Stimulated activated CD8-positive, alpha-beta memory T cell treated with anti-CD3 and anti-CD28 coated beads, Interleukin-4, amount 100 ng/mL, for 1 hour (primary cell): ENCODE measurements at places on chromosomes 5 and 9.

DNA sequence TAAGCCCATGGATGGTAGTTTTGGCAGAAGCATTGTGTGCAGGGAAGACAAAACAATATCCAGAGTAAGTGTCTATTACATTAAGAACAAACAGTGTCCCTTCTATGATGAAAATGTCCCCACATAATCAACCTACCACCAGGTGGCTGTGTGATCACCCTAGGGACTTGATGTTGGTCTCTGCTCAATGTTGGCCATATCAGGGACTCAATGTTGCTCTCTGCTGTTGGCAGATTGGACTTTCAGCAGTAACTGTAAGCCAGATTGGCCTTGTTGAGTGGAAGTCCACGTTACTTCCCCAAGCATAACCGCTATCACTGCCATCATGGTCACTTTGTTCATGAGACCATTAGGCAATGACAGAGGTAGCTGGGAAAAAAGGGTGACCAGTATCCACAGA is 52.8 kb upstream of the PRSS3 start:
- no peak for DNase-seq

DNA sequence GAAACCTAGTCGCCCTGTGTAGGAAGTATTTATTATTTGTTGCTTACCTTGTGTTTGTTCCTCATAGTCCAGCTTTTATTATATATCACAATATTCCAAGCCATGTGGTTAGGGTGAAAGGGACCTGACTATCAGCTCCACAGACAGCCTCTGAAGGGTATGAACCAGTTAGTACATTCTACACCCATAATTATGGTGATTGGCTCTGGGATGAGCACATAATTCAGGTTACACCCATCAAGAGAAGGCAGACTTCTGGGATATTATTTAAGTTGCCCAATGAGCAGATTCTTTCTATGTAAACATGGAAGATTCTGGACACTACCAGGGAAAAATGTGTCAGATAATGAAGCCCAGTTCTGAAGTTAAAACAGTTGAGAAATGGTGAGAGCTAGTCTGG is 168.0 kb downstream of the KIF4B start:
- no peak for DNase-seq

DNA sequence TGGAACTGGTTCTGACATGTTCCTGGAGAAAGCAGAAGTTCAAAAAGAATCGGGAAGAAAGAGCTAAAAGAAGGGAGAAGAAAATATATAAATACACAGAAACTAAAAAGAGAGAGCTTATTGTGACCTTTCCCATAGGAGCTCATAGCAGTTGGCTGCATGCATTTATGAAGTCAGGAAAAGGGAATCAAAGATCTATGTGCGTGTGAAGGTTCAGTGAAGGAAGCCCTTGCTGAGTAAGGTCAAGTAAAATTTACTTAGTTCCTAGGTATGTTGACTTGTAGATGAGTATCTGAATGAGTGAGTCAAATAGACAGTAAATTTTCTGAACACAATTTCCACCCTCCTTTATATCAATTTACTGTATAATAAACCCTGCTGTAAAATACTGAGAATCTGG is 632.5 kb downstream of the SLCO4C1 start:
- DNase-seq = no peak

GRCh38 chr9:137030538-137031527 is 1.1 kb downstream of the FUT7 start:
- no peak for DNase-seq

DNA sequence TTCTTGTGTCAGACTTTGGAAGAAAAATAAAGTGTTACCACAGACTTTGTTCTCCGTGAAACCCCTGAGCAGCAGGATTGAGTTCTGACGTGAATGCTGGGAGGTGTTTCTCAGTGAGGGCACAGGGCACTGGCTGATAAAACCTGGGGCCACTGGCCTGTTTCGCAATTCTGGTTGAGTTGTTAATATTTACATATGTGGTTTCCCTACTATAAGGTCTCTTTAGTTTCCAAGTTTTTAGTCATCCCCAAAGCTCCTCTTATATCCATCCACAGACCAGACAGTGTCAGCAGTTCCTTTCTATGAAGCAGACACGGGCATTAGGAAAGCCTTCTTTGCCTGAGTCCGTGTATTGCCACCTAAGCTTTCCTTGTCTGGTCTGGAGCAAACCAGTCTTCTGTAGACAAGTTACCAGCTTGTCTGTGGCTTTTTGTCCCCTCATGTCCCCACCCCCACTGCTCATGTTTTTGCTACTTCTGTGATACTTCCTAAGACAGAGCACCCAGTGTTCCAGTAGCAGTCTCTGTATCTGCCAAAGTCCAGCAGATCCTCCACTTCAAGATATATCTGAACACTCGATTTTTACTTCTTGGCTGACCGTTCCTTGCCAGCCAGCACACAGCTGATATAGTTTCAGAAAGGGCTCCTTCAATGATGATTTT is 42.0 kb downstream of the ACO1 start:
- no peak for DNase-seq

DNA sequence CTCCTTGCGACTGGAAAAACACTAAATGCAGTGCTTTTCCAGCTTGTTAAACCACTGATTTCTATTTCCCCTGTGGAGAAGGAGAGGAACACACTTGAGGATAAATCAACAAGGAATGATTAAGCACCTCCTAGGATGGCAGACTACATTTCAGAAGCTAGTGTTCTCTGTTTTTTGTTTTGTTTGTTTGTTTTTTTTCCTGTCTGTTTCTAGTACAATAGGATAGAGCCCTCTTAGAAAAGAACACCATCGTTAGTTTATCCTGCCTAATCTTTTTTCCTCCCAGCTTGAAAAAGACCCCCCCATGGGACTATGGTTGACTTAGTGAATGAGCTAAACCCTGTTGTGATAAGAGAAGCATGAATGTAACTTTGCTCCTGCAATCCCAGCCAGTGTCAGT is 3.9 kb upstream of the TAL2 start:
- DNase-seq = no peak

GRCh38 chr5:137320056-137321045 is 178.8 kb downstream of the SPOCK1 start:
- no peak for DNase-seq

GRCh38 chr5:103166706-103167105 is 46.6 kb downstream of the PPIP5K2 start:
- no peak for DNase-seq

DNA sequence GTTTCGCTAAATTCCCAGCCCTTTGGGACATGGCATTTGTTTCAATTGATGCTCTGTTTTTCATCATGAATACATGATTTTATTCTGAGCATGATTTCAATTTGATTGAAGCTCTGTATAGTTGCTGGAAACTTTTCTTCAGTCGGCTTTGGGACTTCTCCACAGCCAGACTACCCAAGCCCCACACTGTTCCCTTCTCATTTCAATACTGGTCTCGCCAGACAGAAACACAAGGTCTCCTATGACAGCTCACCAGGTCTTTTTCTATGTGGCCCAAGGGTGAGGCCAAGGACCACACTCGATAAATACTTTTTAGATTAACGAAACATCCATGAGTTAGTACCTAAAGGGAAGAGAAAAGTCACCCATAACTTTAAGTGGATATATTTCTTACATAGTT is 132.2 kb downstream of the ARL15 start:
- DNase-seq = no peak

GRCh38 chr5:2899311-2899710 is 147.8 kb upstream of the IRX2 start:
- DNase-seq = no peak

GRCh38 chr9:6409811-6410210 is 3.2 kb upstream of the UHRF2 start:
- DNase-seq = no peak

- no peak for DNase-seq
Measured at GRCh38 chr9:127313042-127313560, 48.5 kb downstream of the GARNL3 start.
